ENCODE measurements at places on chromosomes 4 and X.

GRCh38 chr4:167032871-167033270, 201.4 kb downstream of the SPOCK3 start:
- no peak for DNase-seq

DNA sequence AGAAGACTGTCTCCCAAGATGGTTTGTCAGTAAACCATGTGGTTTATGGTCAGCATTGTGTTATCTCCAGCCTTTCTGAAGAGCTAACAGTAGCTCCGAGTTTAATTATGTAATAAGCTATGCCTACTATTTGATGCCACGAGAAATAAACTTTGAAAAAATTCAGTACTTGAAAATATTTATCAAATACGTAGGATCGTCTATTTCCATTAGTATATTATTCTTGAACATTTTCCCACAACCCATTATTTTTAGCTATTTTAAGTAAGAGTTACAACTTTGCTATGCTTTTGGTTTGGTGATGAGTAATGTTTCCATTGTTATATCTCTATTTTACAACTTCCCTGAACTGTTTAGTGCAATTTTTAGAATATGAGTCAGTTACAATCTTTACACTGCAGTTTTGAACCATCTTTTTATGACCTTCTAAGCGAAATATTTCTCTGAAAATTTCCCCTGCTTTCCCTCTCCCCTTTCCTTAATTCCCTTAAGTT, 44.5 kb upstream of the TRIM2 start:
- DNase-seq, result no peak

DNA sequence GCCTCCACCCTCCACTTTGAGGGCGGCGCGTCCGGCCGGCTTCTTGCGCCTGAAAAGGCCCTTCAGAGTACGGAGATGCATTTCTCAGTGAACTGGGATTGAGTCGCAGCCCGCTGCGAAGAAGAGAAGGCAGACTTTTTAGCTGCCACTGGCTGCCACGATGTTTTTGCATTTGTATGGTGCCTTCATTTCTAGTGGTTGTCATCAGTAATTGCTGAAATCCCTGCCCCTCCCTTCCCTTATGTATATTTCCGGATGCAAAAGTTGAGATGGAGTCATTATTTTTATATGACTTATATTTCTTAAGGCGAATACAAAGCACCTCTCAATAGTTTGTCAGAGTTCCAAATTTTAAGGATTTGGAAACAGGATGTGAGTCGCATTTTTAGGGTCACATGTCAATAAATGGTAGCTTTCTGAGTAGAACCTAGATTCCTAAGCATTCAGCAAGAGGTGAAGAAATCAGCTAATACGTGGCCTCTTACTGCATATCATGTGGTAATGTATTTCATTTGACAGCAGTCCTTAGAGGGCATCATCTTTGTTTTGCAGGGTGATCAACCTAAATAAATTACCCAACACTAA, 658 bp downstream of the ATP6AP2 start:
- DNase-seq, result no peak

DNA sequence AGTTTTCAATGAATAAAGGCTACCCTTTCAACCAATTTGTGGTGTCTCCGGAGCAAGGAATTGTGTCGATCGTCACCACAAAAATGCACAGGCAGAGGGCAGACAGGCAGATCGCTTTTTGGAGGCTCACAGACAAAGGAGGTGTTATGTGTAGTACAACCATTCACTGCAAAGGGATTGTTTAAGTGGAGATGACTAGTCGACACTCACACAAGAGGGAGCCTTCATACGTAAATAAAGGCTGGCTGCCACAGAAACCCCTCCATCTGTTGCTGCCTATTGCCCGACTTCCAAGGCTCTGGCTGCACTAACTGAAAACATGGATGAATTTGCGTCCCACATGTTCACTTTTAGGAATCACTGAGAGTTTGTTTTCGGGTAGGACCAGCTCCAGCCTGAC, 281.1 kb downstream of the NKX6-1 start:
- no peak for DNase-seq

- no peak for DNase-seq
Observed at GRCh38 chr4:52939739-52940138, 77.6 kb downstream of the RASL11B start.

- no peak for DNase-seq
Observed at GRCh38 chrX:120452131-120452530, 17.0 kb downstream of the LAMP2 start.

GRCh38 chrX:56975611-56976010, 19.7 kb downstream of the SPIN3 start:
- DNase-seq, result no peak

- no peak for DNase-seq
Observed at GRCh38 chr4:74838746-74839370, 44.5 kb upstream of the BTC start.

DNA sequence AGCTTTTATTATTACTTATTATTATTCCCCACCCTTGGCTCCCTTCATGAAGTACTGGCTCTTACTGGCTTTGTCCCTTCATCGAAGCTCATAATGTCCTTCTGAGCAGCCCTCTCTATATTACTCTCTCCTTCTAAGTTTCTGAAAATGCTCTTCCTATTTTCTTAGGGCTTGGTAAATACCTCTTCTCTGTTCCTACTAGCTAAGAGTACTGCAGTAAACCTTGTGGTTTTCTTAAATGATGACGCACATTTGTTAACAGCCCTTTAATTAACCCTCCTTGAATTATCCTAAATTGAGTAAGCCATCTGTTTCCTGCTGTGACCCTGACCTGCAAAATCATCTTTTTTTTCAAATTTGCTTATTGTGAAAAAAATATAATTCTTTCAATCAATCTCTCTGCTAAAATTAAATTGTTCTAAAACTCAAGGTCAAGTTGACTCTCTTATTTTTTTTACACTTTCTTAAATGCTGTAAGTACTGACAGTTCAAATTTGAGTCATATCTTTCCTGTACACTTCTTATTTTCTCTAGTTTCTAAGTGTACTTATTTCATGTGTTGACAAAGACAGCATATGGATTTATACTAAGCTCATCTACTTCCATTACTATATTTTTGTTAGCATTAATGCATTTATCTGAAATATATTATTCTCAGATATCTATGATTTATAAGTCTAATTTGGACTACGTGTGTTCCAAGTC, 148.9 kb downstream of the ADAM29 start:
- no peak for DNase-seq

- DNase-seq, result no peak
Observed at GRCh38 chrX:111869639-111870034, 6.3 kb upstream of the TRPC5OS start.

DNA sequence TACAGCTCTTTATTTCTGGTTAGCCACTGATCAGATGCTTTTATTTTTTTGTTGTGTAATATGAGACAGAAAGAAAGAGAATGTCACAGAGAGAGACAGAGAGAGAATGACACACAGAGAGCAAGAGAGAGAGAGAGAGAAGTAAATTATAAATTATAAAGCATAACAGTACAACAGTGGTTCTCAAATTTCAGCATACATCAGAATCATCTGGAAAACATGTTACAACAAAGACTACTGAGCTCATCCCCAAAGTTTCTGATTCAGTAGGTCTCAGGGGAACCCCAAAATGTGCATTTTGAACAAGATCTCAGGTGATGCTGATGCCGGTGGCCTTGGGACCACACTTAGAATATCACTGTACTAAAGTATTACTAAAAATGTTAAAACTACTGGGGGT, 245.8 kb upstream of the DIAPH2 start:
- no peak for DNase-seq

GRCh38 chr4:126386512-126386911, 1071.8 kb downstream of the FAT4 start:
- DNase-seq, result no peak

DNA sequence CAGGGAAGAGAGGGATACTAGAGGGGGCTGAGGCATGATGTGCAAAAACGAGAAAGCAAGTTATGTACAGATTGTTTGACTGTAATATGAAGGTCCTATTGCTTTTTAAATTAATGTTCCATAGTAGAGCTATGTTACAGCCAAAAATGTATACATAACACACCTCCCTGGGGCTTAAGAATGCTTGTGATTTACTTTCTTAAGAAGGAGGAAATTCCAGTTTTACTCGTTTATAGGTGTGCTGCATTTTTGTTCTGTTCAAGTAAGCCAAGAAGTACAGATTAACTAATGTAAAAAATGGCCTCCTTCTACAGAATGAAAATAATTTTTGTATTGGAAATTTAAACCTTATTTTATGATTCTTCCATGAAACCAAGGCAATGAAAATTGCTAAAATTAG, 614.4 kb upstream of the NR3C2 start:
- DNase-seq, result no peak

GRCh38 chr4:147754037-147754445, 22.2 kb downstream of the ARHGAP10 start:
- no peak for DNase-seq

GRCh38 chrX:97547877-97548578, 664.3 kb downstream of the RPA4 start:
- no peak for DNase-seq

GRCh38 chr4:46649390-46649789, 259.5 kb upstream of the GABRA2 start:
- no peak for DNase-seq

DNA sequence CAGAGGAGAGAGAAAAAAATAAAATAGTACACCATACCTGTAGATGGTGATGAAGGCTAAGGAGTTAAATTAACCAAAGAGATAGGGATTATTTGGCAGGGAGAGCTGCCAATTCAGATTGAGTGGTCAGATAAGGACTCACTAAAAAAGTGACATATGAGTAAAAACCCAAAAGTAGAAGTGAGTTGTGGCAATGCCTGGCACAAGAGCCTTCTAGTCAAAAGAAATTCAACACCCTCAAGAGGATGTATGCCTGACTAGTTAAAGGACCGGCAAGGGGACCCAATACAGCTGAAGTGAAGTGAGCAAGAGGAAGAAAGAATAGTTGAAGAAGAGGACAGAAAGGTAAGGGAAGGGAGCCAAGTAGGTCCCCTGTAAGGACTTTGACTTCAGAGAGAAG, 34.9 kb downstream of the ELF2 start:
- DNase-seq, result no peak

- DNase-seq, result no peak
Observed at GRCh38 chr4:10593130-10593529, 91.4 kb downstream of the CLNK start.

GRCh38 chrX:15299941-15300851, 15.2 kb downstream of the ASB11 start:
- DNase-seq, result no peak

- no peak for DNase-seq
Observed at GRCh38 chrX:154785716-154786115, 19.6 kb downstream of the MPP1 start.

DNA sequence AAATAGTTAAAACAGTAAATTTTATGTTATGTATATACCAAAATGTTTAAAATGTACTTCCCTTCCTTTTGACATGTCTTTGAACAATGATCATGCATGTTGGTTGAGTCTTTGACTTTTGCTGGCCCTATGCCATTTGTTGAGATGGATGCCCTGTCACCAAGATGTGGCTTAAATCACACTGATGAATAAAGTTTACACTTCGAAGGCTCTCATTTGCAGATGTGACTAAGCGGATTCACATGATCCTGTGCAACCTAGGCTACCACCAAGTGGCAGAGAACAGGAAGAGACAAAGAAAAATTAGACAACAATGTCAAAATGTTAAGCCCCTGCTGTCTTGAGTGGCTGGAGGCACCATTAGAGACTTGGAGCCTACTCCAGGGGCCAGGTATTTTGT, 139.9 kb downstream of the RAB28 start:
- DNase-seq, result no peak

DNA sequence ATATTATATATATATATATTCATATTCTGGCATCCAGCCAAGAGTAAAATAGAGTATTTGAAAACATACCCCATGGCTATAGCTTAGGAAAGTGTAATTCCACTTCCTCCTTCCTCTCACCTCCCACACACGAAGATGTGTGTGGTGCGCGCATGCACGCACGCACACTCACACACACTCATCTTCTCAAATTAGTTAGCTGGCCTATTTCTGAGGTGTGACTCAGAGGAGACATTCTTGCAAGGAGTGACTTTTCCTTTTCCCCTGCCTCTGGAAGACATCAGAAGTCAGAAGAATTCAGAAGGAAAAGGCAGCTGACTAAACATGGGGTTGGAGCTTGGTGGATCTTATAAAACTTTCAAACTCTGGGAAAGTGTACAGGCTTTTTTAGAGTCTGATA, 8.8 kb downstream of the ENPEP start:
- no peak for DNase-seq

GRCh38 chr4:186500721-186501304, 54.6 kb downstream of the MTNR1A start:
- no peak for DNase-seq

DNA sequence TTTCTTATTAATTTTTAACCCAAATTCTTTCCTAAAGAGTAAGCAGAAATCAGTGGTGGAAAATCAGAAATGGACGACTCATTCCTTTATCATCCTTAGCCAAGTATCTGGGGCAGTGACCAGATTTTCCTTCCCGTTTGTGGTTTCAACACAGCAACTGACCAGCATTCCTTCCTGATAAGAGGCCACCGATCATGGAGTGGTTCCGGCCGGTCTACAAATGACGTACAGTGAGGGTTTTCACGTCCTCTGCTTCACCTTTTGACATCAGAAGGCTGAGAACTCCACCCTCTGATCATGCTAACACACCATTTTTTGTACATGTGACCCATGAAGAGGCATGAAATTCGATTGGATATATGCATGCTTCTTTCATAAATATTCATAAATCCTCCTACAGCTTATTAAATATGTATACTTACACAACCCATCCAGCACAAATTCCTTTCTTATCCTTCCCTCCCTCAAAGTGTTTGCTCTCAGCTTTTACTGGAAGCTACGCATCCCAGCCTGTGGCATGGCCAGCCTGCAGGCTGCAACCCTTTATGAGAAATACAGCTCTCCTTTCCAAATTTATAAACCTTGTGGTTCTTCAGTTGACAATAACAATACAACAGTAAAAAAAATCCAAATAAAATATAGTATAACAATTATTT, 173.0 kb upstream of the CASK start:
- DNase-seq, result no peak

DNA sequence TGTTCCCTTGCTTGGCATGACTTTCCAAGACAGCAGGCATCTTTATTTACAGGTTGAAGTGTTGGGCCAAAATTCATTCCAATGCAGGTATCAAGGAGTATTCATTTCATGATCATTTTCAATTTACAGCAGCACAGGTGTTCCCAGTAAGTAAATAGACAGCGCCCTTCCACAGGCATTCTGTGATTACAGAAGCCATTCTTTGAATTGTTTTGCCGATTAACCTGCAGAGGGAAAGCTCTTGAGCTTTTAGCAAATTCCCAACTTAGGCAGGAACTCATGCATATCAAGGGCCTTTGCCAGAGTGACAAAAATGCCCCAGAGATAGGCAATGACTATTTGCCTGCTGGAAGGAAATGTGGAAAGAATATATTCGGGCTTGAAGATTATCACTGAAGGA, 6.8 kb downstream of the TXK start:
- no peak for DNase-seq

GRCh38 chrX:129247642-129248041, 275.6 kb downstream of the SMARCA1 start:
- DNase-seq, result no peak

- no peak for DNase-seq
Observed at GRCh38 chrX:21738950-21739287, 19.0 kb downstream of the SMPX start.
